ENCODE measurements at places on chromosomes 7 and 10.

GRCh38 chr10:80356563-80356988 is at the start of the genes DYDC1 and DYDC2:
Gene DYDC1 (minus strand): TSS chr10:80356755. CDS start chr10:80352601, 4,154 bp downstream.
Gene DYDC2 (plus strand): TSS chr10:80356781. CDS start chr10:80362444, 5,663 bp downstream.
- DNase-seq = peak; percentile 53

DNA sequence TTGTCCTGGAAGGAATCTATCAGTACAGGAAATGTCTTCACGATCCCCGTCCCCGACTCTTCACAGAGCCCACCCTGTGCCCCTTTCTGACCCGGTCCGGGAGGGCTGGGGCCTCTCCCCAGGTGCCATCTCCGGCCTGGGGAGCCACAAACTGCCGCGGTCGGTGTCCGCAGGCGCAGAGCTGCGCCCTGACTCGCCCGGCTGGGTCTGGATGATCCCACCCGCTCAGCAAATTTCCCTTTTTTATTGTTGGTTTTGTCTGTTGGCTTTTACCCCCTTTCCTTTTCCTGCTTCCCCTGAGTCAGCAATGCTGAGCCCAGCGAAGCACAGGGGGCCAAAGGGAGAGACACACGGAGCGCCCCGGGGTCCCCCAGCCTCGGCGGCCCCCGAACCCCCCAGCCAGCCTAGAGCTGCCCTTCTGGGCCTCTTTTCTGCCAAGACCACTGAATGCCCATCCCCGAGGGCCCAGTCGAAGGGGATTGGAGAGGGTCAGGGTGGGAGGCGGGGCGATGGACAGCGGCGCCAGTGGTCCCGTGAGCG is 30.9 kb downstream of the LEP start:
- DNase-seq = no peak

GRCh38 chr10:48634198-48634983 is 29.5 kb upstream of the ARHGAP22 start:
- peak; percentile 35 for DNase-seq

DNA sequence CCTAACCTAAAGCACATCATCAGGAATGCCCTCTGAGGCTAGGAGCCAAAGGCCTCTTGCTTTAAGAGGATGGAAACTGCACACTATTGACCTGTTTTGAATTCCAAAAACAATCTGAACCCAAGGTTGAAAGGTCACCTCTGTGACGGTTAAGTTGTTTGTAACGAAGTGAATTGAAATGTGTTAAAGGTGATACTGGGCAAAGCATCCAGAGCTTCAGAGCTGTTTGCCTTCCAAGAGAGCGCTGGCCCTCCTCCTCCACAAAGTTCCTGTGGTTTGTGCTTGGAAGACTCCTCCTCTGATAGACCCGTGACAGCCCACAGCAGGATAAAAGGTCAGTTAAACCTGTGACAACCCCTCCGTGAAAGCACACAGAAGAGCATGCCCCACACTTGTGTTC is 133.7 kb upstream of the CTTNBP2 start:
- DNase-seq = no peak

DNA sequence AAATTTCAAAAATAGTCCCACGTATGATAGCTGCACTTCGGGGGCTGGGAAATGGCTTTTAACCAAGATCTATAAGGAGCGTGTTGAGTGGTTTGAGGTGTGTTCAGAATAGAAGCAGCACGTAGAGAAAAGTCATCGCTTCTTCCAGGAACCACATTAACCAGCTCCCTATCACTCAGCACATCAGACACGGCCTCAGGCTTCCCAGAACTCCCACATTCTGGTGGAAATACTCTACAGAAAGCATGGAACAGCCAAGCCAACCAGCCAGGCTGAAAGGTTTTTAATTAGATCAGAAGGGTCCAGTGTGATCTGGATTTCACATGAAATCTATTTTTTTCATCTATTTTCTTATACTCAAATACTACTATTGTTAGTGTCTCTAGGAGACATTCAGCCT is 231.5 kb upstream of the NRP1 start:
- no peak for DNase-seq

- DNase-seq = no peak
Measured at GRCh38 chr7:134768243-134768642, 11.2 kb upstream of the CALD1 start.

DNA sequence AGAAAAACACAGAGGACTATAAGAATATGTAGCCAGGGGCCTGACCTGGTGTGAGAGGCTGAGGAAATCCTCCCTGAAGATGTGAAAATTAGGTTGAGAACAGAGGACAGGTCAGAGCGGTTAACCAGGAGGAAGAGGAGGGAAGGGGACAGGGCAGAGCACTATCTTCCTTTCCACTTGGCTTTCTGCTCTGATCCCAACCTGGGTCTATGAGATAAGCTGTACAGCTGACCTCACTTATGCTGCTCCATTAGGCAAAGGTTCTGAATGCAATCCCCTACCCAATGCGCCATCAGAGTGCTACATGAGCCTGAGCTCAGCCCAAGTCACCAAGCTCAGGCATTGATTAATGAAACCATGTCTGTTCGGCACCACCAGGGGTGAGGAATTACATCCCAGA is 10.5 kb downstream of the LIPA start:
- DNase-seq = no peak
